AG04449 (cell line): ENCODE measurements at places on chromosomes 4 and X.
A peak's percentile ranks its signal among the peaks of the same experiment; 100 is the strongest.

GRCh38 chrX:44422631-44423030, 79.2 kb upstream of the EFHC2 start:
- DNase-seq, result no peak

- no peak for DNase-seq
Observed at GRCh38 chrX:12269484-12269883, 131.2 kb downstream of the FRMPD4 start.

GRCh38 chrX:65871671-65872311, 168.1 kb downstream of the VSIG4 start:
- DNase-seq, result no peak

DNA sequence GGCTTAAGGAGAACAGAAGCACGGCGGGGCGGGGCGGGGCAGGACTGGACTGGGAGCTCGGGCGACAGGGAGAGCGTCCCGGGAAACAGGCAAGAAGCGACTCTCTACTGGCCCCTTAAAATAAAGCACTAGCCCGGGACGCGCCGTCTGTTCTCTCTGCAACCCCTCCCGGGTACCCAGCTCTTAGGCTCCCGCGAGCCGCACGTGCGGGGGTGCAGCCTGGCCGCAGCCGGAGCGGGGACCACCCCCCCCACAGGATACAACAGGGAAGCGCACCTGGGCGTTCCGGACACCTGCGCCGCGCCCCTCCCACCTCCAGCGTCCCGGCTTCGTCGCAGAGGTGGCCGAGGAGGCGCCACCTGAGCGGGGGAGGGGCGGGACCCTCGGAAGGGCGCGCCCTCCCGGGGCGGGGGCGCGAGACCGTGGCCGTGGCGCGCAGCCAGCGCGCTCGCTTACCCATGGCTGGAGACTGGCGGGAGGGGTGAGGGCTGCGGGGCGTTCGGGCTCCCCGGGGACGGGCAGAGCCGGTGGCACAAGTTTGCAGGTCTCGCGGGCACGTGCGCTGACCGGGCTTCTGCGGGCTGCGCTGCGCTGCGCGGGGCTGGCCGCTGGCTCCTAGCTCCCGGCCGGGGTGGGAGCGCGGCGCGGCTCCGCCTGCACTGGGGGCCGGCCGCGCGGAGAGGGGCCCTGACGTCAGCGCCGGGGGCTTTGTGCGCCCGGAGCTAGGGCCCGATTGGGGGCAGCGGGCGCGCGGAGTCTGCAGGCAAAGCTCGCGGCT, 91.5 kb downstream of the GEMIN8 start:
- no peak for DNase-seq

- no peak for DNase-seq
Observed at GRCh38 chr4:140743194-140743931, 12.8 kb downstream of the TBC1D9 start.

GRCh38 chrX:22634083-22634482, 361.4 kb downstream of the CBLL2 start:
- peak; percentile 58 for DNase-seq

GRCh38 chr4:67204441-67204840, 340.9 kb downstream of the CENPC start:
- DNase-seq, result no peak

GRCh38 chrX:81259714-81260395, 58.0 kb downstream of the SH3BGRL start:
- no peak for DNase-seq

DNA sequence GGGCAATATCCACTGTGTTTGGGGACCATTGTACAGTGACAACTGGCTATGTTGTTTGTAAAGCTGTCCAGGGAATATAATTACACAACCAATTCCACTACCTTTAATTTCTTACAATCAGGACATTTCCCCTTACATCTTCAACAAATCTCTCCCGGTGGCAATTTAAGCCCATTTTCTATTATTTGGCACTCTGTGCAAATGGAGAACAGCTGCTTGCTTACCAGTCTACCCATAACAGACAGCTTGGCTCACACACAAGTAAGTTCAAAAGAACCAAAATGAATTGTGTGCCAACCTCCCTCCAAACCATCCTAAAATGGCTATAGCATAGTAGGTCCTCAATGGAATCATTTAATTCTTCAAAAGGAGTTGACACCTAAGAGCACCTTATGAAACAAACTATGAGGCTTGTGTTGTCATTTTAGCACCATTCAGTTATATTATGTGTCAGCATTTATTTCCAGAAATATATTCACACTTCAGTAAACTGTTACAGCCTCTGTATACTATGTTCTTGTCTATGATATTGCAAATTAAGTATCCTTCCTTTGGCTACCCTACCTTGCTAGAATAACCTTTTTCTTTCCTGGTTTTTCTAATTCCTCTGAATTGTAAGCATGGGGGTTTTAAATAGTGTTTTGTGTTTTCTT, 18.4 kb downstream of the GABRA4 start:
- no peak for DNase-seq

DNA sequence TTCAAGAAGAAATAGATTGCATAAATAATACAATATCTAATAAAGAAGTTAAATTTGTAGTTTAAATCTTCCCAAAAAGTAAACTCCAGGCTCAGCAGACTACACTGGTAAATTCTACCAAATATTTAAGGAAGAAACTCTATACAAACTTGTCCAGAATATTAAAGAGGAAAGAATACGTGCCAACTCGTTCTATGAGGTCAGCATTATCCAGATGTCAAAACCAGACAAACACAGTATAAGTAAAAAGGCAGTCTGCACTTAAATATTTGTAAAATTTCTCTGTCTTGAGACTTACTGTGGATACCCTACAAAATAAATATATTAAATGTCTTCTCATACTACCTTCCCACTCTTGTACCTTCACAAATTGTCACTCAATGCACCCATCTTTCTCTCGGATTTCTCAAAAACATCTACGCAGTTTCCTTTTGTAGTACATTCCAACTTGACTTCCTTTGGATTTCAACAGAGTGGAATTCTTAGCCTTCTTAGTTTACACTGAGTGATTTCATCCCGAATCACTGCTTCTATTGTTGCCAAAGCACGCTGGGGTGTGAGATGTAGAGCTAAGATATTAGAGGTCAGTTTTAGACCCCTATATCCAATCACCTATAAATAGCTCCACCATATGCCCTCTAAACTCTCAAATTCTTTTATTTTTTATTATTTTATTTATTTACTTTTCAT, 71.6 kb upstream of the MAB21L2 start:
- DNase-seq, result peak; percentile 28

GRCh38 chr4:69649629-69650028, 3.4 kb downstream of the UGT2A1 start:
- no peak for DNase-seq

DNA sequence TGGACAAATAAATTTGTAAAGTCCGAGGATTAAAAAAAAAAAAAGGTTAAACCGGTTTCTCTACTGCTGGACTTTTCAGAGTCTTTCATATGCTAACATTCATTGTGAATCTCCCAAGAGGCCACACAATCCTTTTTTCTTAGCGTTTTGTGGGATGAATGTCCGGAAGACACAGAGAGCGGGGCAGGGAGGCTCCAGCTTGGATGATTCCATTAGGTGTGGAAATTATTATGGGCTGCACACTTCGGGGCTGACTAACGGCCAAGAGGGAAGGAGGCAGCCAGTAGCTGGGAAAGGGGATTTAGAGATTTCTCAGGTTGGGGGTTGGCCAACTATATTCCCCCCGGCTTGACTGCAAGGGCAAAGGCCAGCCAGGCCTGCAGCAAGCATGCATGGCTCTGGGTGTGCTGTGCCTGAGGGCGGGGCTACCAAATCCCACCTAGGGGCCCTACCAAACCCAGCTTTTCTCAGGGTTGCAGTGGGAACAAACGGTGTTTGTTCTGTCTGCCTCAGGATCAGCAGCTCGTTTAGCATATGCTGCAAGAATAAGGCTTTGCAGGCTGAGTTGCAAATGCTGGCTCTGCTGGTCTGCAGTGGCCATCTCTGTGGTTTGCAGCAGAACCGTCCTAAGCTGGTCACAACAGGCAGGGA, 28.6 kb downstream of the NYX start:
- no peak for DNase-seq

GRCh38 chrX:131830400-131831184, 192.5 kb upstream of the STK26 start:
- no peak for DNase-seq
